SK-MEL-5 (cell line): ENCODE measurements at places on chromosomes 2 and 18. TPM values are rescaled to one million over a fixed set of nuclear protein-coding genes. Genes with fewer than 3 reads are reported as not detected.

The TGFA gene
- 2.1 and 2.4 TPM in 2 replicates for total RNA-seq

The TSPYL6 gene
- not detected in 2 replicates for total RNA-seq

The NYAP2 gene
- not detected in 2 replicates for total RNA-seq

The HOXD3 gene
- total RNA-seq = 4.9 and 5.5 TPM in 2 replicates

The INPP4A gene
- 10.9 and 12.7 TPM in 2 replicates for total RNA-seq

The GBX2 gene
- 1.2 TPM in 2 replicates for total RNA-seq

The GKN1 gene
- not detected in 2 replicates for total RNA-seq

The ZNF521 gene
- 1.9 and 4.9 TPM in 2 replicates for total RNA-seq

The FBXO41 gene
- total RNA-seq = 3.6 and 4.8 TPM in 2 replicates

The MAP3K19 gene
- total RNA-seq = not detected in 2 replicates

The SERPINB13 gene
- total RNA-seq = not detected in 2 replicates

The SLC5A7 gene
- not detected in 2 replicates for total RNA-seq

The AQP12B gene
- not detected in 2 replicates for total RNA-seq

The NT5C1B gene
- not detected in 2 replicates for total RNA-seq

The DTNA gene
- 2.8 and 3.6 TPM in 2 replicates for total RNA-seq

The SLC38A11 gene
- total RNA-seq = not detected in 2 replicates

The B4GALT6 gene
- 16.1 and 18.4 TPM in 2 replicates for total RNA-seq

The CTIF gene
- total RNA-seq = 3.7 and 6.2 TPM in 2 replicates

The HADHA gene
- total RNA-seq = 360 and 366 TPM in 2 replicates

The EML6 gene
- total RNA-seq = 0.24 and 0.95 TPM in 2 replicates

The SIGLEC15 gene
- total RNA-seq = 0.05 TPM in 1 of 2 replicates, not detected in the other

The ST6GAL2 gene
- not detected in 2 replicates for total RNA-seq

The GPR45 gene
- 0.21 and 0.98 TPM in 2 replicates for total RNA-seq

The GYPC gene
- total RNA-seq = 439 and 444 TPM in 2 replicates

The IGFBP5 gene
- 0.03 and 0.48 TPM in 2 replicates for total RNA-seq

The POLR1B gene
- 30.8 and 32.0 TPM in 2 replicates for total RNA-seq

The SP5 gene
- total RNA-seq = 0.48 TPM in 1 of 2 replicates, not detected in the other

The G6PC2 gene
- not detected in 2 replicates for total RNA-seq

The GREB1L gene
- 0.50 and 1.9 TPM in 2 replicates for total RNA-seq
